NCI-H446 treated with DMSO at 0.1 percent for 48 hours (cell line): ENCODE measurements at places on chromosomes 5 and 9.

- peak; percentile 13 for DNase-seq
Measured at GRCh38 chr5:42057254-42057690, 132.2 kb downstream of the FBXO4 start.

- no peak for DNase-seq
Measured at GRCh38 chr9:31556667-31557463, 827.6 kb upstream of the ACO1 start.

- no peak for DNase-seq
Measured at GRCh38 chr5:180519098-180519497, 24.9 kb downstream of the CNOT6 start.

DNA sequence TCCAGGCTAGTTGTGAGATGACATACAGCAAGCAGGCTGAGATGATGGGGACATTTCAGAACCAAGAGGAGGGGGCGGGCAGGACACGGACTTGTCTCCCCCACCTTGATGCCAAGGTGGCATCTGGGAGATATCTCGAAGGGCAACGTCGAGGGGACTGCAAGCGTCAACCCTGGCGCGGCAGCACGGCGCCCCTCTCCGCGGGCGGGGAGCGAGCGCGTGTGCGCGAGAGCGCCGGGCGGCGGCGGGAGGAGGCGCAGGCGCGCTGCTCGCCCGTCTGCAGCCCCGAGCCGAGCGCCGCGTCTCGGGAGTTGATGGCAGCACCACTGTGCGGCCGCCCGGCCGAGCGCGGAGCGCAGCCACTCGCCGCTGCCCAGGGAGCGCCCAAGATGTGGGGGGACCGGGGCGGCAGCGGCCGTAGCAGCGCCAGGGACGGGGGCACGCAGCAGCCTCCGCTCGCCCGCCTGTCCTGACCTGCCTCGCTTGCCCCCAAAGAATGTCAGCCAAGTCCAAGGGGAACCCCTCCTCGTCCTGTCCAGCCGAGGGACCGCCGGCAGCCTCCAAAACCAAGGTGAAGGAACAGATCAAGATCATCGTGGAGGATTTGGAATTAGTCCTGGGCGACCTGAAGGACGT is at the start of gene PRR16:
PRR16 (plus strand) TSS at position 310 of the 636 bp plus-strand sequence.
- peak; percentile 6 for DNase-seq

DNA sequence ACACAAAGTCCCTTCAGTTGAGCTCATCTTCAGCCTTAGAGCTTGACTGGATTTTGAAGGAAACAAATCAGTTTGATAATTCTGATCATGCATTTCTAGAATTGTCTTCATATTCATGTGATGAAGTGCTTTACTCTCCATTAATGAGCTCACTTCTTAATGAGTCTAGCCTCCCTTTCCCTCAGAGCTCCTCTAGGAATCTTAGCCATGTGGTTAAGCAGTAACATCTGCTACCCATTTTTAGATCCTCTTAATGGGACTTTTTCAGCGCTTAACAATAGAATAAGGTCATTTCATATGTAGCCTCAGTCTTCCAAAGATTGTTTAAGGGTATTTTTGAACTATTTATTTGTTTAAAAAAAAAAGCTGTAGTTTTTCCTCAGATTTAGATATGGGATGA is 36.9 kb upstream of the LURAP1L start:
- DNase-seq, result no peak
